Activated naive CD4-positive, alpha-beta T cell (primary cell): ENCODE measurements at places on chromosomes 3 and 15.

- DNase-seq, result no peak
These were observed 16.0 kb upstream of the GPR171 start for GRCh38 chr3:151219056-151219455.

DNA sequence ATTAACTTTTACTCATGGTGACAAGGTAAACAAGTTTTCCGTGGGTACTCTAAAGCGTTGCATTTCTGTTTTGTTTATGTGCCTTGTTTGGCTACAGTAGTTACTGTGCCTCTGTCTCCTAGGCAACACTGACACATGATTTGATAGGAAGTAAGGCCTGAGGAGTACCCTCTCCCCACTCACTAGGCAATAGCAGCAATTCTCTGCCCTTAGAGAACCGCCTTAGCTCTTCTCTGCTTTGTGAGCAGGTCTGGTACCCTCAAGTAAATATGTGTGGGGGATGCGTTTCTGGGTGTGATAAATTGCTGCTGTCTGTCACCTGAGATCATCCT lies at the start of gene IL5RA:
Gene IL5RA (minus strand): TSS at position 76 of the 332 bp plus-strand sequence. CDS start 5,390 bp downstream, outside the sequence.
- no peak for DNase-seq

GRCh38 chr3:125240496-125240895 lies 27.9 kb upstream of the SLC12A8 start:
- DNase-seq, result no peak

- no peak for DNase-seq
These were observed 265.0 kb upstream of the GADL1 start for GRCh38 chr3:31159331-31160039.

DNA sequence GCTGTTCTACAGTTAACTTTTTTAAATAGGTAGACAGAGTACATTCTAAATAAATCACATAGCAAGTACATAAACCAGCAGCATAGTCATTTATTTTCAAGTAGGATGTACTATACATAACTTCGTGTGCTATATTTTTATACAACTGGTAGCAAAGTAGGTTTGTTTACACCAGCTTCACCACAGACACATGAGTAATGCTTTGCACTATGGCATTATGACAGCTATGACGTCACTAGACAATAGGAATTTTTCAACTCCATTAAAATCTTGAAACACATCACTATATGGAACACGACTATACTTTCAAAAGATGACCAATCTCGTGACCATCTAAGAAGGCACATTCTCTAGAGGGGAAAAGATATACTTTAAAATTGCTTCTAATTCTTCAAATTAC lies 3.5 kb downstream of the TEX55 start:
- DNase-seq, result no peak

GRCh38 chr3:65886391-65886790 lies 152.3 kb downstream of the MAGI1 start:
- DNase-seq, result no peak

- no peak for DNase-seq
These were observed 108.8 kb downstream of the NTRK3 start for GRCh38 chr15:88147760-88148159.

GRCh38 chr3:188468662-188469061 lies 314.7 kb downstream of the LPP start:
- DNase-seq, result no peak

DNA sequence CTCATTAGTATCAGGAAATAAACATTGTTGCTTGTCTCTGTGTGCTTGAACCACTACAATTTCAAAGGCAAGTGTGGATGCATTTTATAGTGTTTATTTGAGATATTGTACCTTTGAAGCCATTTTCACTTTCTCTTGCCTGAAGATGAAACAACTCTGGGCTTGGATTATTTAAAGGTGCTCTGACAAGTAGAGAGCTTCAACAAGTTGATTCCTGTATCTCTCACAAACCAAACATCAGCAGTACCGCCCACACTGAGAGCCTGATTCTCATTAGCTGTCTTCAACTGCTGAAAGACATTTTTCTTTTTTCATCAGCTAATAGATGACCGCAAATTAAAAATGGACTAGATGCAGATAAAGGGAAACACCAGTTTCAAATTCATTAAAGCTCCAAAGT lies 806 bp upstream of the CERS3 start:
- DNase-seq, result no peak

- no peak for DNase-seq
These were observed 28.0 kb downstream of the SV2B start for GRCh38 chr15:91128016-91128415.

GRCh38 chr3:8246070-8246469 lies 255.6 kb upstream of the LMCD1 start:
- no peak for DNase-seq

DNA sequence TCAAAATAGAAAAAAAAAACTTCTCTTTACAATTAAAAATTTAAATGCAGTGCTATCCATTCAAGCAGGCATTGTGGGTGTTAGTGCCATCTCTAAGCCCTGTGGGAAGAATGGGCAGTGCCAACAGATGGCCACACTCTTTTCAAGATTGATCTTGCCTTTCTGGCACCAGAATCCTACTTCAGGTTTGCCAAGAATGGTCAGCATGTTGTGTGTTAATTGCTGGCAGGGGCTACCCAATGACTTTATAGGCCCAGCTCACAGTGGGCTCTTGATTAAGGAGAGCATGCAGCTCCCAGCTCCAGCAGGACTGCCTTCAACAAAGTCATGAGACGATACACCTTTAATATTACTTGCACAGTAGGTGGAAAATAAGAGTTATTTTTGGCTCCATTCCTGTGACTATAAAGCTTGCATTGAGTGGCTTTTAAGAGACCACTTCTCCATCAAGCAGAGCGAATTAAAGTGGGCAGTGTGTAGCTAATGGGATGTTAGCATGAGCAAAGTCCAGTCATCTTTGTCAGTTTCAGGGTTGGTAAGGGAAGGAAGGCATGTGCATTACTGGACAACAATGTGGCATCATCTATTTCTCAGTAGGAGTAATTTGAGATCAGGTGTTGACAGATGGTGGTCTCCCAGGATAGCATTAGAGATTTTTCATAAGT lies 476.8 kb downstream of the C3orf38 start:
- DNase-seq, result no peak

DNA sequence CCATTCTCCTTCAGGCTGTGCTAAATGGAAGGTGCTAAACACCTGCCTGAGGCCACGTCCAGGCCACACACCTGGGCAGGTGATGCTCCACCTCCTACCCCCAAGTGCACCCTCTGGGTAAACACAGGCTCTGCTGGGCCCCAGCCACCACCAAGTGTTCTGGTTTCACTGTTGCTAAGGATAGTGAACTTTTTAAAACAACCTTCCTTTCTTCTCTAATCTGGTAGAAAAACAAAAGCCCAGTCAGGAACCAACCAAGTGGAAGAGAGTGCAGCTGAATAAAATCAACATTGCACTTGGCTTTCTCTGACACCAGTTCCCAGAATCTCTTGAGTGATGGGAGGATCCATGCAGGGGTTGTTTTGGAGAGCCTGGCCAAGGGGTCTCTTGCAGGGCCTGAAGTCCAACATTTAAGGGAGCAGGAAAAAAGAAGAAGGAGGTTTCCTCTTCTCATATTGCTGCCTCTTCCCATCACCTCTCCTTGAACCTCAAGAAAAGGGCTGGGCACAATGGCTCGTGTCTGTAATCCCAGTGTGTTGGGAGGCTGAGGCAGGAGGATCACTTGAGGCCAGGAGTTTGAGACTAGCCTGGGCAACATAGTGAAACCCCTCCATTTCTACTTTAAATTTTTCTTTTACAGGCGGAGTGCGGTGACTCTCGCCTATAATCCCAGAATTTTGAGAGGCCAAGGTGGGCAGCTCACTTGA lies 26.2 kb upstream of the ATP13A3 start:
- no peak for DNase-seq
